Stimulated activated CD8-positive, alpha-beta memory T cell treated with anti-CD3 and anti-CD28 coated beads, Interleukin-4, amount 100 ng/mL, for 24 hours (primary cell): ENCODE measurements at places on chromosomes 6 and 20.

- DNase-seq = no peak
These were observed 547.8 kb downstream of the TENT5A start for GRCh38 chr6:81204731-81205130.

DNA sequence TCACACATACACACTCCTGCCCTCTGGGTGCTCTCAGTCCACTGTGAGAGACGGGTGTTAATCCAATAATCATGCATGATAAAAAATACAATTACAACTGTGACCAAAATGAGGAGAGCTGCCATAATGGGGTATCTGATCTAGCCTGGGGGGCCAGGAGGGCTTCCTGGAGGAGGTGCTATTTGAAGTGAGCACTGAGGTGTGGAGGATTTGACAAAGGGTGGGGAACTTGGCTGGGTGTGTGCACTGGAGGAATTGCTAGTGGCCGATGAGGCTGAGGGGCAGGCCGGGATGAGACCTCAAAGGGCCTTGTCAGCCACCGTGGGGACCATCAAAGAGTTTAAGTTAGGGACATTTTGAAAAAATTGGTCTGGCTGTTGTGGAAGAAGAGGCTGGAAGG, 34.8 kb downstream of the VSTM2L start:
- no peak for DNase-seq

GRCh38 chr20:2761885-2762284, 38.5 kb downstream of the CPXM1 start:
- no peak for DNase-seq

- no peak for DNase-seq
These were observed 453.3 kb downstream of the C6orf118 start for GRCh38 chr6:164856138-164856537.

GRCh38 chr6:128395188-128395587, 125.2 kb downstream of the PTPRK start:
- no peak for DNase-seq

- no peak for DNase-seq
These were observed 199.1 kb downstream of the SCP2D1 start for GRCh38 chr20:19012676-19013075.

- no peak for DNase-seq
These were observed 161.6 kb upstream of the MARCKS start for GRCh38 chr6:113695516-113695915.

- DNase-seq = no peak
These were observed 235.2 kb downstream of the ALDH8A1 start for GRCh38 chr6:134714679-134715078.

- no peak for DNase-seq
These were observed 27.9 kb downstream of the TAF11 start for GRCh38 chr6:34859951-34860350.

- DNase-seq = no peak
These were observed 4.8 kb downstream of the PGK2 start for GRCh38 chr6:49782293-49782692.

DNA sequence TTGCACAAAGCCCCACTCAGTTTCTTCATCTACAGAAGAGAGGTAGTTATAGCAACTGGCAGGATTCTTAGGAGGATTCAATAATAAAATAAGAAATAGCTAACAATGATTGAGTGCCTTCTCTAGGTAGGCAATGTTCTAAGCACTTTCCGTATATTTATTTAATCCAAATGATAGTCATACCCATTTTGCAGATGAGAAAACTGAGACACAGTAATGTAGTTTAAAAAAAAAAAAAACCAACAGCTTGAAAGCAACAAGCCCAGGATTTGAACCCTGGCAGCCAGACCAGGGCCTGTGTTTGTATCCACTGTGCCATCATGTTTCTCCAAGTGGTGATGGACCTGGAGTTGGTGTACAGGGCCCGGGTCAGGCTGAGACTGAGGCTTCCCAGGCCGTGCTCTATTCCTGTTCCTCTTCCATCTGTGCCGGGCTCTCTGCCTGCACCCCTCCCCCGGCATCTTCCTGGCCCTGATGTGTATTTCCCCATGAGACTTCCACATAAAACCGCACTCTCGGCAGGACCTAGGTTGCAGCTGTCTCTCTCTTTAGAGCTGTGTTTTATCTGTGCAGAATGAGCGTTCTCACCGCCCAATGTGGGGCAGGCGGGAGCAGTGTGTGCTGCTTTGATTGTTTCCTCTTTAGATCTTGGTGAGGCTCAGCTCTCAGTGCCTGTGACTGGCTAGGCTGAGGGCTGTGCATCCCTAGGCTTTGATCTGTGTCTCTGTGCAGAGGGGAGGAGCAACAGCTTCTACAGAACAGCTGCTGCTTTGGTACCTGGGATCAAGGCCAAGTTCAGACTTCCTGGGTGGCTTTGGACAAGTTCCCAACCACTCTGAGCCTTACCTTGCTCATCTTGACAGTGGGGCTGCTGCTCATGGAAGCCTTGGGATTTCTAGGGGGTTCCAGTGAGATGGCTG, 49.5 kb downstream of the TOX2 start:
- no peak for DNase-seq

- no peak for DNase-seq
These were observed 22.9 kb downstream of the DZANK1 start for GRCh38 chr20:18443886-18444285.

- DNase-seq = no peak
These were observed 368.5 kb upstream of the OPRM1 start for GRCh38 chr6:153670403-153671026.

GRCh38 chr20:51125780-51126179, 102.9 kb upstream of the KCNG1 start:
- no peak for DNase-seq

- no peak for DNase-seq
These were observed 58.1 kb downstream of the LAMA4 start for GRCh38 chr6:112196306-112196705.

GRCh38 chr20:36010076-36010475, 41.7 kb downstream of the CNBD2 start:
- DNase-seq = no peak

GRCh38 chr6:132530293-132530974, 7.6 kb upstream of the TAAR9 start:
- DNase-seq = peak; percentile 48

DNA sequence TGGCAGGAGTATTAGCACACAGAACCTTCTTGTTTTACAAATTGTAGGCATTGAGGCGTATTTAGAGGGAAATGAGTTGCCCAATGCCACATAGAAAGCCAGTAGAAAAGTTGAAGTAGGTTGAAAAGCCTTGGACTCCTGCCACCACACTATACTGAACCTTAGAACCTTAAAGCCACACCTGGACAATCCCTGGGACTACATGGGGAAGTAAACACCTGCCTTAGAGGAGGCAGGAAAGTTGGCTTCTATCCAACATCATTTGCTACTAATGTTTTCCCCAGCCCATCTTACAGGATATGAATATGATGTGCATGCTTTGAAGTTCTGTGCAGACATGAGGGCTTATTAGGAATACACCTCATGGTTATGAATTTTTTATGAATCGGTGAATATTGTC, 5.3 kb upstream of the EPPIN start:
- DNase-seq = no peak

GRCh38 chr6:45712786-45713185, 302.9 kb downstream of the CLIC5 start:
- DNase-seq = no peak

DNA sequence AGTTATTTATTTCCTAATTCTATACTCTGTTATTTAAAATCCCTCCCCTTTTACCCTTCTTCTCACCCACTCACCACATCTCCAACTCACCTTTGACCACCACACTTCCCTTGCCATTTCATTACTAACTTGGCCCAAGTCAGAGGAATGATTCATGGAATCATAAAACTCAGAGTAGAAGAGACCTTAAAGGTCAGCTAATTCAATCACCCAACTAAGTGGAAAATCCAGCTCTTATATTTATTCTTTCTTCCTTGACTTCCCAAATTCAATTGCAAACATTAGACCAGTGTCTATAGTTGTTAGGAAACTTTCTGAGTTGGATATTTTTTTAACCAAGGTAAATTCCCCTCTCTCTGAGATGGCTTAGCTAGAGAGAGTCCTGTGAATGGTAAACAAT, 26.5 kb upstream of the HEY2 start:
- DNase-seq = no peak

GRCh38 chr20:37764333-37764935, 70.6 kb downstream of the CTNNBL1 start:
- DNase-seq = no peak

- DNase-seq = no peak
These were observed 320.3 kb downstream of the BMP2 start for GRCh38 chr20:7087803-7088202.

DNA sequence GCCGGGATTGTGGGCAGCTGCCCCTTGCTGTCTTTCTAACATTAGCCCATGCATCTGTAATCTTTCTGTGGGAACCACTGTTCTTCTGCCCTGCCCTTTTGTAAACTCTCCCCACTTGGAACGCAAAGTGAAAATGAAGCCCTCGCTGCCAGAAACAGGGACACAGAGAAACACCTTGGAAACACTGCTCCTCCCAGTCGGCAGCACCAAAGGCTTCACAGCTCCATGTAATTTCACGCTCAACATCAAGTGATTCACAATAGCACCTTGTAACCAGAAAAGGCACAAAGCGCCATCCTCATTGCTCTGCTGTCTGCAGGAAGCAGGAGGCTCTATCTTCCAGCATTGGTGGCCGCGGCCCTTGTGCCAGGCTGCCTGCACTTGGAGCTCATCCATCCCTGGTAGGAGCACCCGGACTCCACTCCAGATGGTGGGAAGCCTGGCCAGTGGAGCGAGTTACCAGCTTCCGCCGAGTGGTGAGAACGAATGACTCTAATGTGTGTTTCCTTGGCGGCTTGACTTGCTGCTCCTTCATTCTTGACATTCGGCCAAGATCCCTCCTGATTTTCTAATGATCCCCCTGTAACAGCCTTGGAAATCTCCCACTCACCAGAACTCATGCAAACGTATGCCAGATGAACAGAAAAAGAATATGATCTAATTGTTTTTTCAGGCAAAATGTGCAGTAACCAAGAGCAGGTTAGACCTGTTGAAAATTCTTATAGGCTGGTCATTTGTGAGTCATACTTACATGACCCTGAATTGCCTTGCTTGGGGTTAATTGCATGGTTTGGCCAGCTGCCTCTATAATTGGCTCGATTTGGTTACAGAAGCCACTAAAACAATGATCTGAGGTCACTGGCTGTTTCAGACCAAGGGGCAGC, 169.1 kb upstream of the CDYL start:
- DNase-seq = no peak

DNA sequence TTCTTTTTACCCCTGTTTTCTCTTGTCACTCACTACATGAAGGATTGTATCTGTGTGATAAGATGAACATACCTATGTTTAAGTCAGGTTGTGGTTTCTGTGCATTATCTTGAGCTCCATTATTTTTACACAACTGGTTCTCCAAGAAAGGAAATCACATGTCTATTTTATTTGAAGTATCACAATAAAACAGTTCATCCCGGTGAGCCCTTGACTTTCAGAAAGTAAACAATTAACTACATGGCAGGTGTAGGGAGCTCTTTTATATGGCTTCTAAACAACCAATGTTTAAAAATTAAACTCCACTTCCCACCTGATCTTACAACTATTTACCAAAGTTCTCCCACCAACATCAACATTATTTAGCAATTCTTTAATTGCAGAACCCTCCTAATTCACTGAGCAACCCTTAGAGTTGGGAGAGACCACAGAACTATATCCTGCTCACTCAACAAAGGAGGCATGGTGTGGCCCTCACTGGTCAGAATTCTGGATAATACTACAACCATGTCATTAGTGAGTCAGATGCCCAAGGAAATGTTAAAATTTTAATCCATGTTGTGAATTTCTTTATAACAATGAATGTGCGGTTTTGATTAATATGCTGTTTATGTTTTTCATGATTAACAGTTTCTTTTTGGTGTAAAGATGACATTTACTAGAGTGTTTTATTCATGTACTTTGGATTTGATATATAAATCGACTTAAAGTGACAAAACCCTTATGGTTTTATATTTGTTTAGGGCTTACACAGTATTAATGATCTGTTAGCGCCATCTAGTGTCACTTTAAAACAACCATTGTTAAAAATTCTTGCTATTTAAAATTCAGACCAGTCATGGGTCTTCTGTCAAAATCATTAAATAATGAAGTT, 50.0 kb upstream of the SCGN start:
- DNase-seq = no peak

DNA sequence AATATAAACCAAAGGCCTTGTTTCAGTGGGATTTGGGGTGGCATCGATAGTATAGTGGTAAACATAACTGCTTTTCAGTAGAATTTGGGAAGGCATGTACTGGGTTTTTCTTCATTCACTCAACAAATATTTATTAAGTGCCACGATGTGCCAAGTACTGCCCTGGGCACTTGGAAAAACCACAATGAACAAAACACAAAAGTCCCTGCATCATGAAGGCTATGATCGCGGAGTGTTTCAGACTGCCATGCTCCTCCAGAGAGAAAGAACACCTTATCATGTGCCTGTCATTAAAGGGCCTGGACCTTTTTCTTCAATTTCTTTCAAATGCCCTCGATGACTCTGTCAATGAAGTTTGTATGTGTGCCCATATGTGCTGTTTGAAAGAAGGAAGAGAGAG, 59.2 kb upstream of the CEP85L start:
- no peak for DNase-seq

GRCh38 chr6:167462514-167463312, 137.8 kb downstream of the TTLL2 start:
- DNase-seq = no peak

DNA sequence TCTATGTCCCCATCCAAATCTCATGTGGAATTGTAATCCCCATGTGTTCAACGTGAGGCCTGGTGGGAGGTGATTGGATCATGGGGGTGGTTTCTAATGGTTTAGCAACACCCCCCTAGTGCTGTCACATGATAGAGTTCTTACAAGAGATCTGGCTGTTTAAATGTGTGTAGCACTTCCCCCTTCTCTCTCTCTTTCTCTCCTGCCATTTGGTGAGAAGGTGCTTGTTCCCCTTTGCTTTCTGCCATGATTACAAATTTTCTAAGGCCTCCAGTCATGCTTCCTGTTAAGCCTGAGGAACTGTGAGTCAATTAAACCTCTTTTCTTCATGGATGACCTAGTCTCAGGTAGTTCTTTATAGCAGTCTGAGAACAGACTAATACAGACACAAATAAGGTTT, 165.4 kb downstream of the OGFRL1 start:
- no peak for DNase-seq

DNA sequence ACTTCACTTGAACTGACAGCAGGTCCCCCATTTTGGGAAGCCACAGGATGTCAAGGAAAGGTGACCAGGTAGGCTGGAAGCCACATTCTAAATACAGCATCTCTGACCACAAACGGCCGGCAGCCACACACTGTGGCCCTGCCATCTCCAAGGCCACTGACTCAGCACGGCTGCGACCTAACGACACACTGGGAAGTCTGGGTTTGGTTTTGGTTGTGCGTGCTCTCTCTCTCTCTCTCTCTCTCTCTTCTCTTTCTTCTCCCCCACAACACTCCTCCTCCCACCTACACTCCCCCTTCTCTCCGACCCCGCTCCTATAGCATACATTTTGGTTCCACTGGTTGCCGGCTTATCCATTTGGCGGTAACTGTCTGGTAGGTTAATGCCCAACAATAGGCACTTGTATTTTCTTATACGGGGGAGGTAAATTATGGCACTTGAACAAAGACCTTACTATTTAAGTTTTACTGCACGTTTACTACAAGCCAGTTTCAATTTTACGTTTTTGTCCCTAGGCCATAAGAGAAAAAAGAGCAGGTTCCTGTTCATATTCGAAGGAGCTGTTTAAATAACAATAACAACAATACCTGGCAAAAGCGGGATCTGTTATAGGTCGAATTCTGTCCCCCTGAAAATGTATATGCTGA, 103.6 kb downstream of the GMDS start:
- no peak for DNase-seq
